Stimulated activated CD8-positive, alpha-beta memory T cell treated with anti-CD3 and anti-CD28 coated beads, Interleukin-7, amount 100 ng/mL, for 1 hour (primary cell): ENCODE measurements at places on chromosomes 5 and 9.

- DNase-seq, result no peak
Observed at GRCh38 chr9:134891053-134891452, 10.4 kb downstream of the FCN2 start.

DNA sequence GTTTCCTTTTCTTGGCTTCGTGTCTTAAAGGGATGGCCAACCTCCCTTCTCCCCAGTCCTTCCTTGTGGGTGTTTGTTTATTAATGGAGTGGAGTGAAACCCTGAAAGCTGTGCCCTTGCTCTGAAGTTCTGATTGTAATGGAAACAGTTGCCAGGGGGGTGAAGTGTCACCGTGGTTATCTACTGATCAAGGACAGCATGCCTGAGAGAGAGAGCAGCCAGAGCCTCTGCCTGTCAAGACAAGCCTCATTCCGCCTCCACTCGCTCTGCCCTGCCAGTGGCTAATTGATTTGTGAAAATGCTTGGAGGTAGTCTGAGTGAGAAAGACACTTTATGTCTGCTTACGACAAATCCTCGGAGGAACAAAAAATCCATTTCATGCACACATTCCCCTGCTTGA lies 143.7 kb upstream of the SLC30A5 start:
- no peak for DNase-seq

DNA sequence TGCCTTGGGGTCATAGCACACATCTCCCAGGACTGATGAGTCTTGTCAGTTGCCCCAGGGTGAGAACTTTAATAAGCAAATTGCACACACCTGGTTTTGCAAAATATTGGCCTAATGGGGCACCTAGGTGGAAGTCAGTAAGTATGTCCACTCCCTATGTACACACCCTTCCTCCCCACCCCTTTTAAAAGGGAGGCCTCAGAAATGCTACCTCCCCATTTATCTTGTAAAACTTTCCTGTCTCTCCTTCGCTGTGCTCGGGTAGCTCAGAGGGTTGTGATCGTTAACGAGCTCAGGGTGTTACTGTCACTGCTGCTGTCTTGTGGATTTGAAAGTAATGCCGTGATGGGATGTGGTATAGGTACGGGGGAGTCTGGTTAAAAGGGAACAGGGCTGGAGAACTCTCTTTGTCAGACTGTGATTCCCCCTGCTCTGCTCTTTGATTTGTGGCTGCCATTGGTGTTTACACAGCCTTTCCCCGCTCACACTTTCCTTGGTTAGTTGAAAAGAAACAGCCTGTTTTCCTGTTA lies 26.2 kb downstream of the ZNF462 start:
- DNase-seq, result no peak

DNA sequence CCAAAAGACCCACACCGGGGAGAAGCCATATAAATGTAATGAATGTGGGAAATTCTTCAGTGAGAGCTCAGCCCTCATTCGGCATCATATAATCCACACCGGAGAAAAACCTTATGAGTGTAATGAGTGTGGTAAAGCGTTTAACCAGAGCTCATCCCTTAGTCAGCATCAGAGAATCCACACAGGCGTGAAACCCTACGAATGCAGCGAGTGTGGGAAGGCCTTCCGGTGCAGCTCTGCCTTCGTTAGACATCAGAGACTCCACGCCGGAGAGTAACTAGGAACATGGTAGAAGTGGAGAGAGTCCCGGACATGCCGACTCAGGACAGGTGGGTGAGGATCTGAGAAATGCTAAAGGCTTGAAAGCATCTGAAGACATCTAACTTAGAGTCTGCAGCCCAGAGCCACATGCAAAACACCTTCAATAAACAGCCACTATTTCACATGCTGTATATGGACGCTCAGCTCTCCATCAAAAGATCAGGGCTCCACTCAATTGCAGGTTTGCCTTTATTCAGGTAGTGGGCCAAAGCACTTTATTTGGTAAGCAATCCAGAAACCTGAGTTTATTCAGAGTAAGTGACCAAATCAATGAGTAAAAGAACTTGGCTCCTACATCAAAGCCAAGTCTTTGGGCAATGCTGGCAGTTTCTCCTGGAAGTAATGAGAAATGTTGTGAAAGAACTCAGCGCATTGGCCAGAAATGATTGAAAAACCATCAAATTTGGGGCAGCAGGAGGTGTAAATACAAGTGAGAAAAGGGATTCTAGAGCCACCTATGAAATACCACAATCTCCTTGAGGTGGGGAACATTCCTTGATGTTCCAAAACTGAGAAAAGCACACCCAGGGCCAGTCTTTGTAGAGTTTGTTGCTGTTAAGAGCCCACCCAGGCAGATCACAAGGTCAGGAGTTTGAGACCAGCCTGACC lies 6.0 kb downstream of the RPL12 start:
- no peak for DNase-seq

DNA sequence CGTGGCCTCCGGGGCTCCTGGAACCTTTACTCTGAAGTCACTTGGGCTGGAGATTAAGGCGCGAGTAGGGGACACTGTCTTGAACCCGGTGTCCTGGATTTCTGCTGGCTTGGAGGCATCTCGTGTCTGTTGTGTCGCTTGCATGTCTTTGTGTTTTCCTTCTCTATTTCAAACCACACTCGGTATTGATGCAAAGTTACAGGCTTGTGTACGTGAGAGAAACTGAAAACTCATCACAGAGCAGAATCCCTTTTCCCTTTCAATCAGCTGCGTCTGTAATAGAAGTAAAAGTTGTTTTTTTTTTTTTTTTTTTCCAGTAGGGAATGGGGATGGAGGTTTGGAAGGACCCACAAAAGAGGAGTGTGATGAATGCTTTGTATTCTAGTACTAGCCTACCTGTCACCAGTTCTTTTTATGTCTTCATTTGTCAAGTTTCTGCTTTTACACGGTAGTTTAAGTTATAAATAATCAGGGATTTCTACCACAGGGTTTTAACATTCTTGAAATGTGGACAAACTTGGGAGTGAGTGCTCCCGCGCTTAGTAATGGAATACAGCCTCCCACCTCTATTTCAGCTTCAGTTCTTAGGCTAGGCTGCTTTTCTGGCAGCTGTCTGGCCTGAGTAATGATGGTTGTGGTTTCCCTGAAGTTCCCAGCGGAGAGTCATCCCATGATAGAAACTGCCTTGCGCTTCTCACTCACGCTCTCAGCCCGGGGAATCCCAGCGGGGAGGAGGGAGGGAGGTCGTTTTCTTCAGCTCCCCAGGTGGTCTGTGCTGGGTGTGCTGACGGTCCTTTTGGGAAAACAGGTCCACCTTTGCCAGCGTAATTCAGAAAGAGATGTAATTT lies 763 bp downstream of the TJP2 start:
- no peak for DNase-seq

DNA sequence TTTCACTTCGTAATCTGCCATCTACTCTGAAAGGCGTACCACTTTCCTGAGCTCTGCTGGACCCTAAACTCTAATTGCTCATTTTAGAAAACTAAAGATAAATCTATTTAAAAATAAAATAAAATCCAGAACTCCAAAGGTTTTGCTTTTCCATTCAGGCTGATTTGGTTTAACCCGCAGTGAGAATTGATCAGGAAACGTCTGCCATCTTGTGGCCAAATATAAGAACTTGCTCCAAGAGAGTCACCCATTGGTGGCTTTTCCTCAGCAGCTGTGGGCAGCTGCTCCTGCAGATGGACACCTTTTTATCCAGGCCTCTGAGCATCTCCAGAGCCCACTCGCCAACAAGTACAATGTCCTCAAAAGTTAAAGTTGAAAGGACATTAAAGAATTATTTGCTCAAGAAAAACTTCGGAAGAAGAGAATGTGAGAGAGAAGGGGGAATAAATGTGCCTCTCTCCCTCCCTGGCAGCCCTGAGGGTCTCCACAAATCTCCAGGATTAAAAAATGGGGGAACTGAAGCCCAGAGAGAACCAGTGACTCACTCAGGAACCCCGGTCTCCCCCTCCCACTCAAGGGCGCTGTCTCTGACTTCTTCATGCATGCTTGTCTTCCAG lies 4.1 kb downstream of the SAXO1 start:
- no peak for DNase-seq

DNA sequence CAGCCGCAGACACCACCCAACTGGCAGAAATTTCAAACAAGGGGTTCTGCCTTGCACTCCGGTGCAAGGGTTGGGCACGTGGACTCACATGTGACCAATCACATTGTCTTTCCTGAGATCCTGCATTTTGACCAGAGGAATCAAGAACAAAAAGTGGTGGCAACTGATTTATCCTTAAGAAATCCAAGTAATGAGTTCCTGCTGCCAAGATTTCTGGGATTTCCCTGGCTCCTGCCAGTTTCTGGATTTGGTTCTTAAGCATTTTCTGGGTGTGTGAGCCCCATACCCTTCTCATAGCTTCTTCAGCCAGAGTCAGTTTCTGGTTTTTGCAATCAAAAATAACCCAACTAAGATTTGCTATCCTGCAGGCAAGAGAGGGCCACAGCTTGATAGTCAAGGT lies 17.4 kb upstream of the KCNIP1 start:
- DNase-seq, result no peak

DNA sequence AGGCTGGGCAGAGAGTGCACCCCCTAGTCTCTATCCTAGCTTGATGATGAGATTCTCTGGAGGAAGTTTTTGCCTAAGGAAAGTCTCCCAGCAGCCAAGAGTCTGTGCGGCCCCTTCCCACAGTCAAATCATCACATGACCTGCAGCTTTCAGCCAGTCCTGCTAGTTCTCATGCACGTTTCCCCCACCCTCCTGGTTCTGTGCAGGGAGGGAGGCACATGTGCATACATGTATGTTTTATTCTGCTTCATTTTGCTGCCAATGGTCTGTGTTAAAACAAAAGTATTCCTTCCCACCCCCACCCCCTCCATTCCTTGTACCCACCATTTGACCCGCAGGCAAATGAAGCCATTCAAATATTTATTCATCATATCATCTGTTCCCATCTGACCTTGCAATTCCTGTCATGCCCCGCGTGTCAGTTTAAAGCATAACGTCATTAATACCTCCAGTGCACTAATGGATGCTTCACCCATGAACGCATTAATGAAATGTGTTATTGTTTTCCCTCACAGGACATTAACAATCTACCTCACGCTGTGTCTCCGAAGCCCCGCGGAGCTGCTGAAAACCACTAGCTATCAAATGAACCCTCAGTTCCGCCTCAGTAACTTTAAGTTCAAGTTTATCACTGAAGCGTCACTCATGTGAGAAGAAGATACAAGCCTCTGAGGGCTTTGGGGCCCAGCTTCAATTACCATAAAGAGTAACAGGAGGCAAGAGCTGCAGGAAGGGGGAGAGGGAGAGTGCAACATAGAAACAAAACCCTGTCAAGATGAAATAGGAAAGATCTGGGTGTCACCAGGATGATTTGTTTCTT lies 139.6 kb downstream of the RASEF start:
- no peak for DNase-seq

DNA sequence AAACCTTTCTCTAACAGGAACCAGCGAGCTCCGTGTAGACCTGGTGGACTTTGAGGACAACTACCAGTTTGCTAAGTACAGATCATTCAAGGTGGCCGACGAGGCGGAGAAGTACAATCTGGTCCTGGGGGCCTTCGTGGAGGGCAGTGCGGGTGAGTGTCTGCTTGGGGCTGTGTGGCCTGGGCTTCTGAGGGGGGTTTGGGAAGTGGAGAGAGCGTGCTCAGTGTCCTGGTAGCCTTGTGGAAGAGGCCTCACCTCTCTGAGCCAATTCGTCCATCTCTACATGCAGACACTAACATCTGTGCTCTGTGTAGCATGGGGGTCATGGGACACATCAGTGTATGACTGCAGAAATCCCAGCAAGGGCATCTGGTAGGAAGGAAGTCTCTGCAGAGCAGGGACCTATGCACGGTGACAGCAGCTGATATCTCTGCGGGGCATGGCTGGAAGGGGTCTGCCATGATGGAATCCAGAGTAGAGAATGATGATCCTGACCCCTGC lies 5.9 kb downstream of the FCN2 start:
- no peak for DNase-seq

- no peak for DNase-seq
Observed at GRCh38 chr5:61347080-61347479, 15.0 kb downstream of the ZSWIM6 start.

GRCh38 chr9:98317134-98317857 lies 61.8 kb upstream of the TBC1D2 start:
- no peak for DNase-seq

DNA sequence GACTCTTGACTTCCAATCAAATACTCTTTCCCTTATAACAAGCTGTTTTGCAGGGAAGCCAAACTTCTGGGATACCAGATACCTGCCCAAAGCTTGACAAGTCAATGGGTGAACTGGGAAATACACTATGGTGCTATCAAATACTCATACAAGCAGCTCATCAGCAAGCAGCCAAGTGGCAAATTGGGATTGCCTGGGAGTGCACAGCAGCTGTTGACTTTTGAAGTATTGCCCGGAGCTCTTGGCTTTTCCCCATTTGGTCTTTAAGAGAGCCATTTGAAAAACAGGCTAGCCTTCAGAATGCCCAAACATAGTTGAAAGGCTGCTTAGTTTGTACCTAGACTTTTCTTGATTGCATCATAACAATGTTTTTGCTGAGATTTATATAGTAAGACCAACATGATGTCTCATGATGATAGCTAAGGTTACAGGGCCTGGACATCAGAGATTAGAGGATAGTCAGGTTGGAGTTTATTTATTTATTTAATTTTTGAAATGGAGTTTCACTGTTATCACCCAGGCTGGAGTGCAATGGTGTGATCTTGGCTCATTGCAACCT lies 210.1 kb upstream of the ZNF608 start:
- no peak for DNase-seq

GRCh38 chr9:117882171-117882570 lies 178.0 kb downstream of the TLR4 start:
- no peak for DNase-seq

DNA sequence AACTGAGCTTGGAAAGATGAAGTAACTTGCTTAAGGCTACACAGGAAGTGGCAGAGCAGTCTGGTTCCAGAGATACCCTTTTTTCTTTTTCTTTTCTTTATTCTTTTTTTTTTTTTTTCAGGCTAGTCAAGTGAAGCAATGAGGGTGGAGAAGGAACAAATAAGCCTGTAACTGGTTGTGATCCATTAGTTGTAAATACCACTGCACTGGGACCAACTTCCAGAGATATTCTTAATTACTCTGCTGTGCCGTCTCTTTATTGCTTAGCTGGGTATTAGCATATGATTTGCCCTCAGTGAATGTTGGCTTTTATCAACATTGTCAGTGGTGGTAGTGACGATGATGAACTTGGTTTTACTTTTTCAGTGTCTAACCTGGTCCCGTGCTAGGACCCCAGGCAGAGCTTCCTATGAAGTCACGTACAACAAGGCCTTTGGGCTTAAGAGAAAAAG lies 26.7 kb downstream of the LNPEP start:
- no peak for DNase-seq

GRCh38 chr5:2134543-2135292 lies 252.0 kb upstream of the IRX4 start:
- no peak for DNase-seq
